Stimulated activated memory B cell treated with anti-CD40 and anti-IgM and Interleukin-4, amounts not matched to agents 10 μg/mL and 1 μg/mL and 100 μg/mL, for 72 hours (primary cell): ENCODE measurements at places on chromosomes 7 and 10.

- ATAC-seq: no peak
Observed at GRCh38 chr10:100913470-100913865, 705 bp downstream of the SLF2 start.

GRCh38 chr10:78802431-78802830 lies 266.3 kb upstream of the ZMIZ1 start:
- no peak for ATAC-seq

DNA sequence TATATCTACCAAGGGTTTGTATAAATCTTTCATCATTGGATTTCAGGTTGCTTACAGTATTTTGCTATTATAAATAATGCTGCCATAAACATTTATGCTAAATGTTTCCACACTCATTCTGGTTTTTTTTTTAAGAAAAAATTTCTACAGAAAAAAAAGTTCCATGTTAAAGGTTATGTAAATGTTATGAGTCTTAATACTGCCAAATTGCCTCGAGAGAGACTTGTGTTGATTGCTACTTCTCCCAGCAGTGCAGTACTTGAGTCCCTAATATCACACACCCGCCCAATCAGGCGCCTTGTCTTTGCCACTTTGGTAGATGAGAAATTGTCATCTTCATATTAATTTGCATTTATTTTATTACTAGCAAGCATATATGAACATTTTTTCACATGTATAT lies 96.7 kb upstream of the TMEM26 start:
- ATAC-seq: no peak

DNA sequence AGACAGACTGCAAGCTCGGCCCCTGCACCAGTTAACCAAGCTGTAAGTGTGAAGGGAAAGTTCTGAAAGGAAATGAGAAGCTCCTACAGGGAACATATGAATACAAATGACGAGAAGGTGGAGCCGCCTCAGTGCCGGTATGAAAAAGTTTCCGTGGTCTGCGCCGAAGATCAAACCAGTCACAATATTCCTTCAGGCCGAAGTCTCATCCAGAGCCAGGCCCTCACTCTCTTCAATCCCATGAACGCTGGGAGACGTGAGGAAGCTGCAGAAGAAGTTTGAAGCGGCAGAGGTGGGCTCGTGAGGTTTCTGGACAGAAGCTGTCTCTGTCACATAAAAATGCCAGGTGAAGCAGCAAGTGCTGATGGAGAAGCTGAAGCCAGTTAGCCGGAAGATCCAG lies 71.9 kb downstream of the CFAP46 start:
- ATAC-seq: no peak

DNA sequence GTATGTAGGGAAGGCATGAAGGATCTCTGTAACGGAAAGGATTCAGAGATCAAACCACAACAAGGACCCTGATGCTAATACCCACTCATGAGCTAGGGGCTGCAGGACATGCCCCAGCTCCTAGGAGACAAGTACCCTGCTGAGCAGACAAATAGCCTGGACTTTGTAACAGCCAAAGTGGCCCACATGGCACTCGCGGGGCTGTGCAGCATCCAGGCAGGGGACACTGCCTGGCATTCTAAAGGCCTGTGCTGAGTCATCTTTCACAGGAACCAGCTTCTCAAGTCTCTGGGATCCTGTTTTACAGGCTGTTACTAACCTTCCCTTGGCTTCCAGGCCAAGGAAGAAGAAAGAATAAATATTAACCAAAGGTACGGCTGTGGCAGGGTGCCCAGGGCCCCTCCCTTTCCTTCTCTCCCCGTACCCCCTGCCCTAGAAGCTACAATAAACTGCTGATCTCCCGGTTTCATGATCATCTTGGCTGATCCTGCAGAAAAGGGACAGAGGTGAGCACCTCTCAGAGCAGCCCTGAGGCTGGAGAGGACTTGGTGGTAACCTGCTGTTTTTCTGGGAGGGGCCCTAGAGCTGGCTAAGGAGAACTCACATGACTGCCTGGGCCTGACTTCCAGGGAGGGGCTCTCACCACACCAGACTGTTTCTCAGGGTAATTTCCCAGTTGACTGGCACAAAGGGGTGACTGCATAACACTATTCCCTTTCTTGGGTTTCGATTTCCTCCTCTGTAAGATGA lies 4.2 kb upstream of the RPEL1 start:
- ATAC-seq: peak; percentile 17

DNA sequence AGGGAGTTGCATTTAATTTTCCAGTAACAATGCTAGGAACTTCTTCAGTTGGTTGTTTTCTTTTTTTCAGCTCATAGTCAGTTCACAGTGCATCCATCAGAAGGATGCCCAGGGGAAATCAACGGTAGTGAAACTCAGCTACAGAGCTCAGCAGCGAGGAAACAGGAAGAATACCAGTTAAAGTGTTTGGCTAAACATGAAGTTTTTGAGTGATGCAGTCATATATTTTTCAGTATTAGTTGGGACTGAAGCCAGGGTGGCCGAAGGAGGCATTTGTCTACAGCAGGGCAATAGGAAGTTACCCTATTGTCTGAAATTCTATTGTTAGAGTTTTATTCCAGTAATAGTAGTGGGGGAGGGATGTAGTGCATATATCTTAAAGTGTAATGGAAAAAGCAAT lies 45.3 kb upstream of the MALRD1 start:
- ATAC-seq: no peak

GRCh38 chr7:101597941-101598340 lies 31.2 kb downstream of the MYL10 start:
- no peak for ATAC-seq

DNA sequence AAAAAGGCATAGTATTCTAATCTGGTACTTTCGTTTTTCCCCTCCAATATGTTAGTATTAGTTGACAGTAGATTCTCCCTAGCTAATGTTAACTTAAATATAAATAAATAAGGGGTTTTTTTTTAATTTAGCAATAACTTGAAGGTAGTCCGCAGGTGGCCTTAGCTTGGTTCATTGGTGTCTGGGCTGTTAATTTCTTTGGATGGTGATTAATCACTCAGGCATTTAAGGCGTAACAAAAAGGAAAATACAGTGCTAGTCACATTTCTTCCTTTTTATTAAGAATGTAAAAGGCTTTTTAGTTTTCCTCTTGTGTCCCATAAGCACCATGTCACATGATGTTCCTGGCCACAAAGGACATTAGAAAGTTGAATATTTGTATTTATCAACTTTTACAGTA lies 161.0 kb upstream of the POT1 start:
- ATAC-seq: no peak

GRCh38 chr7:51354434-51354833 lies 37.8 kb upstream of the COBL start:
- ATAC-seq: no peak

- no peak for ATAC-seq
Observed at GRCh38 chr7:104240401-104240800, 32.6 kb upstream of the ORC5 start.

GRCh38 chr7:99270702-99271101 lies 1.9 kb upstream of the MYH16 start:
- no peak for ATAC-seq

GRCh38 chr7:120320218-120320961 lies 47.4 kb downstream of the KCND2 start:
- no peak for ATAC-seq

DNA sequence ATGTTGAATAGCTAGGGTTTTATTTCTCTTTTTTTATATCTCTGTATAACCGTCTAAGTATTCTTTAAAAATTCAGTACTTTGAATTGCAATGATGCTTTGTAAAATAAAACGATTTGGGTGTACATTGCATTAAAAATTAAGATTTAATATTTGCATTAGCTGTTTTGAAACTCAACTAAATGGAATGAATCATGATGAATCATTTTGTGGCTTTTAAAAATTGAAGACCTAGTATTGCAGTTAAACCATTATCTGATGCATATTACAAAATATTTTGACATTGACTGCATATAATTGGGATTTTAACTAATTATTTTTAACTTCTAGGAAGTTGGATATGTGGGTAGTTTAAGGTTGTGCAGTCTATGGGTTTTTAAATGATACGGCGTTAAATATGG lies 314.0 kb downstream of the CDK14 start:
- no peak for ATAC-seq

- ATAC-seq: no peak
Observed at GRCh38 chr10:48450741-48451466, 144.4 kb downstream of the MAPK8 start.

- no peak for ATAC-seq
Observed at GRCh38 chr7:66339141-66339540, 134.0 kb downstream of the TPST1 start.

DNA sequence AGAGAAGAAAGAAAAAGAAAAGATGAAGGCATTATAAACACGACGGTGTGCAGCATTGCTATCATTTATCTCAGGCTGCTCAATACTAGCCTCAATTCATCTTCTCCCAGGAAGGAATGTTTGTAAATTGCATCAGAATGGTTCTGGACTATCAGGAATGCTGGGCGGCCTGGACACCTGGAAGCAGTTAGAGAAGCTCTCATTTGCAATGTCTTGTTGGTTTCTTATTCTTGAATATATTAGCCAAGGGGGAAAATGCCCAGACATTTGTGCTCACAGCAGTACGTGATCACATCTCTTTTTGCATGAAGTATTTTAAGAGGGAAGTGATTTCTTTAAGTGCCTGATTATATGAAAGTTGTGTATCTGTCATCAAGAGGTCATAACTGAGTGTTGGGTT lies 85.6 kb upstream of the IMMP2L start:
- no peak for ATAC-seq

DNA sequence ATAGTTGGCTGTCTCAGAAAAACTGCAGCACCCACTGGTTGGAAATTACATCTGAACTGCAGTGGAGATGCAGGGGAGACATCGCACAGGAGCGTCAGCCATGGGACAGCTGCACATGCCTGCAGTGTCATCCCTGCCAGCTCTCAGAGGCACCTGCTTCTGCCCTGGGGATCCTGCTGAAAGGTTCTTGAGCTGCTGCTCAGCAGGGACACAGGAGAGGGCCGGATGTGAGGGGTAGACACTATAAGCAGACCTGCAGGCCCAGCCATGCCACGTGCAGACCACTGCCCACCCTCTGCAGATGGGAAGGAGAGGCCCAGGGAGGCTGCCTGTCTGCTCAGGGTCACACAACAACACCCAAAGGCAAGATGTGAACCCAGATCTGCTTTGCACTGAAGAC lies 601.4 kb downstream of the DNAJB6 start:
- no peak for ATAC-seq

- ATAC-seq: no peak
Observed at GRCh38 chr7:14389595-14389994, 400.1 kb upstream of the ETV1 start.

DNA sequence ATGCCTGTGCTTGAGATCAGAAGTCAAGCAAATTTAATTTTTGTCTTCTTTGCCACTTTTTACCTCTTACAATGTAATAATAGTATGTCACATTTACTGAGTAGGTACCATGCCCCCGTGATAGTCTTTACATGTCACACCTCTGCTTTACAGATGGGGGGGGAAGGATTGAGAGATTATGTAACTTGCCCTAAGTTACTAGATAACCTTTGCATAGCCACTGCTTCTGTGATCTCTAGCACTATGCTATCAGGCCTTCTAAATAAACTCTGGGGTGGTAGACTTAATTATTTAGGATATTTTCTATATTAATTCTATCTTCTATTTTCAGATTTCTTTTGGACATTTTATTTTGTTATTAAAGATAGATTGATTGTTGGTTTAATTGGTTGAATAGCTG lies 514.4 kb downstream of the SUGCT start:
- no peak for ATAC-seq

DNA sequence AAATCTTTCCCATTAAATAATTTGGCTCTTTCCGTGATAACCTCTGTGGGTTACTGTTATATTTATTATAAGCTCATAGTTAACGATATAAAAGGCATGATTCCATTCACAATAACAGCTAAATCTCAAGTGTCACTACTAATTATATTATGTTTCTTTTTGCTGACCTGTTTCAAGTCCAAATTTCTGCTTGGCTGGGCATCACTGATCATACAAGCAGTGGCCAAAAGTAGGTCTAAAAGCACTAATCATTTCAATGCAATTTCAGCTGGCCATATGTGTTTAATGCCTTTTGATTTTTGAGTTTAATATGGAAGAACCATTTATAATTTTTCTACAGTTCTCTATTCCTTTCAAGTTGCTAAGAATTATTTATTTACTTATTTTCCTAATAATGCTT lies 110.7 kb downstream of the SEMA3A start:
- no peak for ATAC-seq

GRCh38 chr10:108147346-108147745 lies 982.8 kb upstream of the SORCS1 start:
- no peak for ATAC-seq

GRCh38 chr10:17622061-17622460 lies 4.9 kb upstream of the HACD1 start:
- no peak for ATAC-seq

- no peak for ATAC-seq
Observed at GRCh38 chr7:111429781-111430180, 132.5 kb downstream of the IMMP2L start.

GRCh38 chr10:48780341-48780740 lies 95.7 kb downstream of the WDFY4 start:
- ATAC-seq: no peak

DNA sequence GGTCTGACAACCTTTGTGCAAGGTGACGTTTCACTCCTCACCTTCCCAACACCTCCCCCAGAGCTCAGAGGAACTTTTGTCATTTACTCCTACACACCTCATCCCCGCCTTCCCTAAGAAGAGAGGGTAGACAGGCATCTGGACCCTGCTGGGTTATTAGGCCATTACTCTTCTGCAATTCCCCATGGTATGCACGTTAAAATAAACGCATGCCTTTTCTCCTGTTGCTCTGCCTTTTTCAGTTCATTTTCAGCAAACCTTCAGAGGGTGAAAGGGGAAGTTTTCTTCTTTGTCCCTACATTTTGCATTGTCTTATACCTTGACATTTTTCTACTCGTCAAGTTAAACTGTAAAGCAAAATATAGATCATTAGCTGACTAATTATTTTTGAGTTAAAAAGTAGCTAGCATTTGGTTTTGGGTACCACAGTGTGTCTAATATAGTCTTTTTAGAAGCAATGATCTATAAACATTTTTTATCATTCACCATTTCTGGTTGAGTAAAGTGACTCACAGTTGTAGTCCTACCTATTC lies 10.5 kb upstream of the EDRF1 start:
- no peak for ATAC-seq

- no peak for ATAC-seq
Observed at GRCh38 chr10:64368298-64368697, 847.1 kb downstream of the REEP3 start.

GRCh38 chr7:39183796-39184195 lies 206.1 kb downstream of the POU6F2 start:
- no peak for ATAC-seq

DNA sequence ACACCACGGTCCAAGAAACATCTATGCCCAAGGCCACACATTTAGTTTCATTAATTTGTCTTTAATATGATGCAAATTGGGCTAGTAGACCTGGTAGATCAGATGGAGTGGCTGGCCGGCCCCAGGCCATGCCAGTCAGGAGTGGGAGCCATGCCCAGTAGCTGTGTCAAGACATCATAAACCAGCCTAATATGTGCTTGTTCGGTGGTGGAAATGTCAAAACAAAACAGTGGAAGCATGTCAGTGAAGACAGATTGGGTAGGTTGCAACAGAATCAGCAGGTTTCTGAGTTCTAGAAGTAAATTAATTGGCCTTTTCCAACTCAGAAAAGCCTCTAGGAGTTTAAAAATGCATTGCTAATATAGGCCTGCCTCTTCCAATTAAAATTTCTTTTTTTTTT lies 124.7 kb downstream of the NRP1 start:
- ATAC-seq: no peak
